ENCODE measurements at places on chromosomes 2 and 18. TPM values are rescaled to one million over a fixed set of nuclear protein-coding genes. Genes with fewer than 3 reads are reported as not detected.

IL37 gene
- not detected for total RNA-seq

POMC gene
- total RNA-seq, result 2.8 TPM

RAB17 gene
- not detected for total RNA-seq

KIAA2012 gene
- 1.9 TPM for total RNA-seq

OSR1 gene
- total RNA-seq, result 0.31 TPM

FEV gene
- not detected for total RNA-seq

HTR2B gene
- 0.31 TPM for total RNA-seq

TMEM17 gene
- 1.9 TPM for total RNA-seq

All from parietal lobe (tissue), 2 donors.